NCI-H2227 treated with DMSO at 0.1 percent for 48 hours (cell line): ENCODE measurements at places on chromosomes 7 and 10.

DNA sequence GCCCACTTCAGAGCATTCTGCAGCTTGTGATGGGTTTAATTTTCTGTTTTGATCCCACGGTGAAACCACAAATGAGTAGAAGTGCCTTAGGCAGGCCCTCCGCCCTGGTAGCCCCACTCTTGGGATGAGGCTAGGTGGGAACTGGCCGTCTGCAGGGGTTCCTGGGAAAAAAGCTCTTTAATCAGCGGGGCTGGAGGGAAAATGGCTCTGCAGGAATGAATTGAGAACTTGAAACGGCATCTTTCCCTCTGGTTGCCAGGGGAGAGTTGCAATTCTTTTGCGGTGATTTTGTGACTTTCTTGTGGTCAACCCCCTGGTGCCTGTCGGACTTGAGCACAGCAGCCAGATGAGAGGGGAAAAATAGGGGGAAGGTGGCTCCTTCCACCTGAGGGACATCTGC is 32.7 kb downstream of the COL26A1 start:
- no peak for DNase-seq

GRCh38 chr7:107922886-107923285 is 31.9 kb downstream of the DLD start:
- DNase-seq, result no peak

GRCh38 chr7:47170516-47170915 is 411.4 kb downstream of the TNS3 start:
- no peak for DNase-seq

- DNase-seq, result no peak
Measured at GRCh38 chr10:44413416-44413815, 28.5 kb upstream of the CXCL12 start.

DNA sequence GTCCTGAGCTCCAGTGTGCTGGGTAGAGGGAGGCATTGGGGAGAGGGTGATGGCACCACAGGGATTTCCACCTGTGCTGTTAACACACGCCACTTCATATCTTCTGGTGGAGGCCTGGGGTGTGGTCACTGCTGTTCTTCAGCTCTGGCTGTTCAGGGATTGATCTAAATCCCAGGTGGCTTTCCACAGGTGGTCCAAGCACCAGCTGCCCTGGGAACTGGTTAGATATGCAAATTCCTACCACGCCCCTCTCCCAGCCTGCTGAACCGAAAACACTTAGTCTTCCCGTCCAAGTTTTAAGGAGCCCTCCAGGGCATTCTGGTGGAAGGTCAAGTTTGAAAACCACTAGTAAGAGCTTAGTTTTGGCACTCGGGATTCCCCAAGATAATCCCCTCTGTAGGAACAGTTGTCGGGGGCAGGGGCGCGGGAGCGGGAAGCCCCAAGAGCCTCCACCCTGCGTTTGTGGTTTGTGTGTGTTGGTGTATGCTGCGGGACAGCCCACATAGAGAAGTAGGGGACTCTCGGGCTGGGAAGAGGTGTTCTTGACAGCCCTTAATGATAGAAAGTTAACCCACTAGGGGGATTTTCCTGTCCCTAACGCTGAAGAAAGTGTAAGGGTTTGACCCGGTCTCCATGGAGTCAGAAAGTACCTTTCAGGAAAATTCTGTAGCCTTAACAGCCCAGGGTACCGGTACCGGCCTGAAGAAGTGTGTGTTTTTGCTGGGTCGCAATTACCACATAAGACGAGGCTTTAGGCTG is 5.1 kb downstream of the DEPP1 start:
- no peak for DNase-seq

GRCh38 chr10:3820255-3820654 is 35.2 kb upstream of the KLF6 start:
- DNase-seq, result no peak
